Stimulated activated CD4-positive, alpha-beta T cell treated with anti-CD3 and anti-CD28 coated beads, Interleukin-1b, Interleukin-23, amount 100 ng/mL, for 1 hour (primary cell): ENCODE measurements at places on chromosomes 1 and 21.

DNA sequence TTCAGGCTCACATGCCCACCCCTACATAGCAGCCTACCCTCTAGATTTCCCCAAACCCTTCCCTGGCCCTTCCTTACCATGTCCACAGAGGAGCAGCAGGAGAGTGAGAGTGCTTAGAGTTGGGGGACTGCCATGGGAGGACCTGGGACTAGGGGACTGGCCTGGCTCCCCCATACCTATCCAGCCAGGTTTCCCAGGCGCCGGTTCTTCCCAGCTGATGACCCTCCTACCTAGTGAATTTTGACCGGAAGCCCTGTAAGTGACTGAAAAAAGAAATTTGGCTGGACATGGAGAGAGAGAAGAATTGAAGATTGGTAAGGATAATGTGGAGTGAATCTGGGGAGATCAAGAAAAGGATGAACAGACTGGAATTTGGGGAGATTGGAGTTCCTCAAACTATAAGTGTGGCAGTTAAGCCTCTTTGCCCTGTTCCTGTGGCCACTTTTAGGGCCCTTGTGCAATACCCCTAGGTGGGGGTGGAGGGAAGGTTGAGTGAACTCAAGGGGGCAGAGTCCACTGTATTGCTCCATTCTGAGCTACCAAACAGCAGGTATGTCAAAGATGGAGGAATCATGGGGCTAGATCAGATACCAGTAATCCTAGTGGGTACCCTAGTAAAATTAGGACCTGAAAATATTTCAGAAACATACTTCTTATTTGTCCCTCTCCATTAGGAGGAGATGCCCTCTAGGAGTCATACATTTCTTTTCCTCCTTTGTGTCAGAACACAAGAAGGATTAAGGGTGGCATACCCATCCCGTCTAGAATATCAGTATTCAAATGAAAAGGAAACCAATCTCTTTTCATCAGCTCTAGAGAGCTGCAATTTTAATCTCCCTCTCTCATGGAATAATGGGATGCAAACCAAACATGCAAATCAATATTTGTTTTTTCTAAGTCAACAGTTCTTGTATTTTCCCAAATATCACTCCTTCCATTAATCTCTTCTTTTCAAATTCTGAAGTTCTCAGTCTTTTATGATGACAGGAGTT lies 1.2 kb downstream of the HJV start:
- no peak for DNase-seq

DNA sequence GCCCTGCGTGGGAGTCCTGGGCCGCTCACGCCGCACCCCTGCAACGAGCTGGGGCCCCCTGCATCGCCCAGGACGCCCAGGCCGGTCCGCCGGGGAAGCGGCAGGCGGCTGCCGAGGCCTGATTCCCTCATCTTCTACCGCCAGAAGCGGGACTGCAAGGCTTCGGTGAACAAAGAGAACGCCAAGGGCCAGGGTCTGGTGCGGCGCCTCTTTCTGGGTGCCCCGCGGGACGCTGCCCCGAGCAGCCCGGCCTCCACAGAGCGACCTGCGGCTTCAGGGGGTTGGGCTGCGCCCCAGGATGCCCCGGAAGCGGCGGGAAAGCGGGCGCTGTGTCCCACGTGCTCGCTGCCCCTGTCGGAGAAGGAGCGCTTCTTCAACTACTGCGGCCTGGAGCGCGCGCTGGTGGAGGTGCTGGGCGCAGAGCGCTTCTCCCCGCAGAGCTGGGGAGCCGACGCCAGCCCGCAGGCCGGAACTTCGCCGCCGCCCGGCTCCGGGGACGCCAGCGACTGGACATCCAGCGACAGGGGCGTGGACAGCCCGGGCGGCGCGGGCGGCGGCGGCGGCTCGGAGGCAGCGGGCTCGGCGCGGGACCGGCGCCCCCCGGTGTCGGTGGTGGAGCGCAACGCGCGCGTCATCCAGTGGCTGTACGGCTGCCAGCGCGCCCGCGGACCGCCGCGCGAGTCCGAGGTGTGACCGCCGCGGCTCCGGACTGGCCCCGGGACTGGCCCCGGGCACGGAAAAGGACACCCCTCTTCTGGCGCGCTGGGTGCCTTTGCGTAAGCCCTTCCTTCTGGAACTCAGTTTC lies 2.7 kb downstream of the FAM110D start:
- DNase-seq = no peak

DNA sequence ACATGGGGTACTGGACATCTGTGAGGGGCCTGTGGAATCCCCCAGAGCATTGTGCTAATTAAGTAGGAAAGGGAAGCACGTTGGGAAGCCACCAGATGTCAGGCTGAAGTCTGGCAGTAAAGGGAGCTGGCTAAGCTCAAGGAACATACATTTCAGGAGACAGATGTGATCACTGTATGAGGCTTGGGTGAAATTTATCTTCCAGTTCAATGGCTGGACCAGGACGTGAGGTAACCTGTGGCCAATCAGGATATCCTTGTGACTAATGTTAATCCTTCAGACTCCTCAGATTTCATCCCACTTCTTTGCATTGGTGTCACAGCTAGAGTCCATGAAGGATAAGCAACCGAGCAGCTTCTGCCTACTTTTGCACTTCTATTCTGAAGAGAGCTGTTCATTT lies 110.2 kb upstream of the APP start:
- no peak for DNase-seq

GRCh38 chr21:29359718-29360117 lies 61.0 kb downstream of the BACH1 start:
- DNase-seq = no peak

GRCh38 chr1:4787551-4787950 lies 133.1 kb downstream of the AJAP1 start:
- no peak for DNase-seq

DNA sequence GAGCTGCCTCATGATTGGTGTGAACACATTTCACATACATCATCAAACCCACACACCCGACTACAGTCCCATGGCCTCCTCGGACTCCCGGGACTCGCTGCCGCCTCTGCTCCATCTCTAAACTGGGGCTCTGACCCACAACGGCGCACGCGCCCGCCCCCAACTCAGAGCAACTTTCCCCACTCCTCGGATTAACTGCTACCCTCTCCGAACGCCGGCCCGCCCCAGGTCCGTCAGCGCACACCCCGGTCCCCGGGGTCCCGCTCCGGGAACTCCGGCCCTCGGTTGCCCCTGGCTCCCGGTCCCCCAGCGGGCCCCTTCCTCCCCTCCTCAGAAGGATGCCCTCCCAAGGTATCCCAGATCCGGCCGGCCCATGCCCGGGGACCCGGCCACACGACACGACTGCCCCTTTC lies 740 bp downstream of the DSTYK start:
- DNase-seq = no peak

DNA sequence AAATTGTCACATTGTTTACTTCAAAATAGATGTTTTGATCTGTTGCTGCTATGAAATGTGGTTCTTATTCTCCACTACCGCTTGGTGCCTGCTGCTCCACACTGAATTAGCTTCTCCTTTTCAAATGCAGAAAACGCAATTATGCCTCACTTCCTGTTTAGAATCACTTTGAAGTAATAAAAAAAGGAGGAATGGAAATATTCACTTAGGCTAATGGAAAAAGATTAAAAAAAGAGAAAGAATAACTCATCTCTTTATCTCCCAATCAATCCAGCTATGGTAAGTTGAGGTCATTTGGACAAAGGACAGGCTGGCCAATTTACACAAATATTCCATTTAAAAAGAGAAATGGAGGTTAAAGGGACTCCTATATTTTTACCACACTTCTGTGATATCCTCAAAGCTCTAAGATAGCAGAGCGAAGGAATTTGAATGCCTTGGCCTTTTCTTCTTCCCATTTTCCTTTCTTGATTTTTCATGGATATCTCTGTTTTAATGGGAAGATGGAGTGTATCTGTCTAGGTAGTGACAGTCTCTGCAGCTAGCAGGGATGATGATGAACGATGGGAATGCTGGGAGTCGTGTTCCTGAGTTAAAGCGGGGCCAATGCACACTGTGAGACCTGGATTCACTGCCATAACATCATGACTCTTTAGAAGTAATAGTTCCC lies 35.7 kb downstream of the RGS5 start:
- DNase-seq = no peak

DNA sequence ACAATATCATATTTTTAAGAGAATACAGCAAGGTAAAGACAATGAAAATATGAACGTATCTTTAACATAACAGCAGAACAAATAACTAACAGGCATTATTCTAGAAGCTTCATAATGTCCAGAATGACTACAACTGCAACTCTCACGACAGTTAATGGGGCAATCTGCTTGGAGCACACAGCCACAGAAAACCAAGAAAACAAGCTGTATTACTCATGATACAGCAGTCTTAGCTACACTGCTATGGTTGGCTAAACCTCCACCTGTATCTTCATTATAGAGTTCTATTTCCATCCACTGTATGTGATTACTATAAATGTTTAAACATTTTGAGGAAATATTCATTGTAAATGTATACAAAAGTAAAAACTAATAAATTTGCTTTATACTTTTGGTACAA lies 139.9 kb downstream of the DPYD start:
- DNase-seq = no peak

DNA sequence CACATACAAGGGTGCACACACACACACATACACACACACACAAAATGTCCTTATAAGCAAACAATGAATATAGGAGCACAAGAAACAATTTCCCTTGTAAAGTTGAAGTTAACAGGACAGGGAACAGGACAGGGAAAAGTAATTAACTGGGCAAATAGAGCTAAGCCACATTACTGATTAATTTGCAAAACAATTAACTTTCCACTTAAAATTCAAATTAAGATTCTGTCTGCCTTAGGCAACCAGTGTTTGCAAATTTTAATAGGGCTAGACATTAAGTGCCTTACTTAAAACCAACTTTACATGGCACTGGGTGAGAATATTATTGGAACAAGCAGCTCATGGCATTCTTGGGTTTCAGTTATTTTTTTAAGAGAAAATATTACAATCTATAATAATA lies 6.8 kb upstream of the CLDN8 start:
- no peak for DNase-seq

- no peak for DNase-seq
Measured at GRCh38 chr21:36460866-36461265, 19.1 kb downstream of the CLDN14 start.

DNA sequence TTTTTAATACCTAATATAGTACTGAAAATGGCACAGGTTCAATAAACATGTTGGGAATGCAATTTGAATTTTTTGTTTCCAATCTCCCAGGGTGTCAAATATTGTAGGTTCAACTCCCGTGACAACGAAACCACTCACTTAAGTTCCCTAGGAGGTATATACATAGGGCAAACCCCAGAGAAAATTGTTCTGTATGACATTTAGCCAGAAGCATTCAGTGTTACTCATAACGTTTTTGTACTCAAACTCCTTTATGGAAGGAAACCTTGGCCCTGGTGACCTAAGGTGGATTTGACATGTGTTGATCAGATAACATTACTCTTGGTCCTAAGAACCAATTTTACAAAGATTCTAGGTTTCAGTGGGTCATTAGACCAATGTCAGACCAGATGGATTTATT lies 110.6 kb downstream of the USP25 start:
- no peak for DNase-seq

- DNase-seq = no peak
Measured at GRCh38 chr1:119141020-119141424, 569 bp upstream of the WARS2 start.

DNA sequence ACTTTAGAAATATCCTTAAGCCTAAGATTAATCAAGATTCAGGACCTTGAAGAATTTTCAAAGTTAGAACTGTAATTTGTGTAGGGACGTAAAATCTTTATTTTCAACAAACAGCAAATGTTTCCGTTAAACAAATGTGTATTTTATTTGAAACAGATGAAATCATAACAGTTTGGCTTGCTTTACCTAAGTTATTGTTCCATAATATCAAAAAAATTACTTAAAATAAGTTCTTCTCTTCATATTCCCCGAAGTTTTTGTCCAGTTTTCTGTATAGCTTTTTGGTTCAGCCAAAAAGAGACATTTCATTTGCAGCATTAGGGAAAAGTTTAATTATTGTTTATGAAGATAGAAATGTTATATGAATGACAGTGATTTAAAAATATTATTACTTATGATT lies 100.1 kb downstream of the NFIA start:
- DNase-seq = no peak

- no peak for DNase-seq
Measured at GRCh38 chr1:203662821-203663220, 36.2 kb downstream of the ATP2B4 start.

DNA sequence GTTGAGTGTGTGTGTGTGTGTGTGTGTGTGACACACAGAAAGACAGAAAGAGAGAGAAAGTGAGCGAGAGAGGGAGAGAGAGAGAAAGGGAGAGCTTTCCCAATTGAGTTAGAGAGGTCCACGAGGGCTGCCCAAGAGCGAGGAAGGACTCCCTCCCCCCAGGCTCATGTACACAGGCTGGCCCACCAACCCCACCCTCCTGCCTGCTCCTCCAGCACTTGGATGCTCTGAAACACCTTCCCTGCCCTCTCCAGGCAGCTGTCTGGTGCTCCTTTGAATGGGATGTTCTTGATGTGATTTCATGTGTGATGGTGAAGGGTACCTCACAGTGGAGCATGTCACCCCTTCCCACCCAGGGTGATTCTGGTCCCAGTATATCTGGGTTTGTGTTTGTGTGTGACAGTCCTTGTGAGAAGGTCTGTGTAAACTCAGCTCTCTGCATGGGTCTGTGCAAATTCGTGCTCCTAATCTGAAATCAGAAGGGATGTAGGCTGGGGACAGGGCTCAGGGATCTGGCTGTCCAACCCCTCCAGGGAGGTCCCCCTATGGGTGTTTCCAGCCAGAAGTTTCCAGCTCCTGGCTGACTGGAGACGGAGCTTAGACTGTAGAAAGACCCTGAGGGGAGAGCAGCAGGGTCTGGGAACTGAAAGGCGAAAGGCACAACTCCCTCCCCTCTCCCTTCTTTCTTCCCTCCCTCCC lies 6.8 kb upstream of the PEAR1 start:
- DNase-seq = no peak

- DNase-seq = no peak
Measured at GRCh38 chr1:226625832-226626576, 77.4 kb downstream of the STUM start.

DNA sequence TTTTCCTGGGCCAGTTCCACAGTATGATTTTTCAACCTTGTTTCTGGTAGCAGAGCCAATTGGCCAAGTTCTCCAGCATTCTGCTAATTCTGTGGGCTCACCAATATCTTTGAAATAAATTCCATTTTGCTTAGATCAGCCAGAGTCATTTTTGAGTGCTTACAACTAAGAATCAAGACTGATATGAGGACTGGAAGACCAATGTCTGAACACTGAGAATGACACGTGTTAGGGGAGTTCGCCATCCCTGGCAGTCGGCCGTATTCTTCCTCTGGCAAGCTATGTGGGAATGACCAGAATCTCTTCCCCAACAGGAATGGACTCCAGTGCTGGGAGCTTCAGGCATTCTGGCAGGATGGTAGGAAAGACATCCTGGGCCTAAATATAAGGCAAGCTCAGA lies 4.9 kb upstream of the TENT5C start:
- DNase-seq = no peak

DNA sequence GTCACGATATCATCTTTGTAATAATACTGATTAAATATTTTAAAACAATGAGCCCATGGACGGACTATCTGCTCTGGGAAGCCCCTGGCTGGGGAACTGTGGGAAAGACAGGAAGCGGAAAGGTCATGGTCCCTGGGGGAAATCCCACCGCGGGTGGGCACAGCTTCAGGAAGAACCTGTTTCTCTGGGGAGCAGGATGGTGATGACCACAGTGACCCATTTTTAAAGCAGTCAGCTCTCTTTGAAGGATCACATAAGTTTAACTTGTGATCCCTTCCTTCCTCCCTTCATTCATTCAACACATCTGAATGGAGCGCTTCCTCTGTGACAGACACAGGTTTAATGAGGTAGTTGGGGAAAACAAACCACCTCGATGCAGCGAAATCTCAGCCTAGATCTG lies 73.0 kb downstream of the DHRS3 start:
- no peak for DNase-seq

- no peak for DNase-seq
Measured at GRCh38 chr1:43059640-43060574, 101.2 kb upstream of the SLC2A1 start.

- DNase-seq = no peak
Measured at GRCh38 chr1:152448095-152448494, 34.0 kb upstream of the CRNN start.
